ENCODE measurements at places on chromosomes 5 and 9. TPM values are rescaled to one million over a fixed set of nuclear protein-coding genes. Genes with fewer than 3 reads are reported as not detected.

Gene EIF4E1B
- total RNA-seq, result not detected

Gene ANKRD33B
- total RNA-seq, result 4.0 TPM

Gene IFNW1
- total RNA-seq, result not detected

Gene SPINK5
- total RNA-seq, result 2.0 TPM

Gene ZBTB26
- total RNA-seq, result 6.9 TPM

Gene PCDHB13
- 2.9 TPM for total RNA-seq

Gene MAPK9
- 31.1 TPM for total RNA-seq

Gene RCL1
- total RNA-seq, result 8.4 TPM

Gene FTMT
- not detected for total RNA-seq

- H3K4me3 ChIP-seq, result no peak overlapping the region
- DNase-seq, result no peak
- peaks cover 6% of the 10 kb centered on the region for H3K27me3 ChIP-seq
- no peaks in the 10 kb centered on the region for H3K36me3 ChIP-seq
- peaks cover 25% of the 10 kb centered on the region for H3K4me1 ChIP-seq
Observed at GRCh38 chr9:85421641-85422040, 320.1 kb downstream of the AGTPBP1 start.

- no peaks in the 10 kb centered on the region for H3K36me3 ChIP-seq
- H3K4me1 ChIP-seq, result peaks cover 31% of the 10 kb centered on the region
- no peak for DNase-seq
Observed at GRCh38 chr5:96090215-96090614, 128.6 kb upstream of the ELL2 start.

DNA sequence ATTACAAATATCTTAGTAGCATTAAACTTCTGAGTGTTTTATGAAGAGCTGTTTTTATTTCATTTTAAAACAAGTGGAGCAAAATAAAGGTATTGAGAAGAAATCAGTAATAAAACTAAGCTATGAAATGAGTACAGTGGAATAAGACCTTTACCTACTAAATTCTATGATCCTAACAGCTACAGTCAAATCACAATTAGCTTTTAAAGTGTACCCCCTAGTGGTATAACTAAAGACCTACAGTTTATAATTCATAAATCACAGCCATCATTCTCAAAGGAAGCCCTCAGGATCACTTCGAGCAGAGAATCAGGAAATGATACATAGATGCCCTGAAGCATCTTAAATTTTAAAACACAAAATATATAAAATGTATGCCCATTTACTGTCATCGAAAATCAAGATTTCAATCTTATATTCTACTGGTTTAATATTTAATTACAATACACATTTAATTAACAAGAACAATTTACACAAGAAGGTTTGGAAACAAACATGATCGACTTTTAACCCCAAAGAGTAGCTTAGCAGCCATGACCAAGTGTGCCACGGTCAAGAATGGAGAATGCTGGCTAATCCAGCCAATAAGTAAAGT is 12.3 kb downstream of the CCNH start:
- H3K4me1 ChIP-seq, result peaks cover 14% of the 10 kb centered on the region
- no peak overlapping the region for H3K4me3 ChIP-seq
- no peak for DNase-seq
- H3K27me3 ChIP-seq, result no peaks in the 10 kb centered on the region
- peaks cover 16% of the 10 kb centered on the region for H3K36me3 ChIP-seq

- no peaks in the 10 kb centered on the region for H3K27me3 ChIP-seq
- H3K36me3 ChIP-seq, result no peaks in the 10 kb centered on the region
- peaks cover 13% of the 10 kb centered on the region for H3K4me1 ChIP-seq
- no peak overlapping the region for H3K27ac ChIP-seq
- no peak for DNase-seq
Observed at GRCh38 chr5:135433681-135434426, 13.3 kb downstream of the DCANP1 start.

DNA sequence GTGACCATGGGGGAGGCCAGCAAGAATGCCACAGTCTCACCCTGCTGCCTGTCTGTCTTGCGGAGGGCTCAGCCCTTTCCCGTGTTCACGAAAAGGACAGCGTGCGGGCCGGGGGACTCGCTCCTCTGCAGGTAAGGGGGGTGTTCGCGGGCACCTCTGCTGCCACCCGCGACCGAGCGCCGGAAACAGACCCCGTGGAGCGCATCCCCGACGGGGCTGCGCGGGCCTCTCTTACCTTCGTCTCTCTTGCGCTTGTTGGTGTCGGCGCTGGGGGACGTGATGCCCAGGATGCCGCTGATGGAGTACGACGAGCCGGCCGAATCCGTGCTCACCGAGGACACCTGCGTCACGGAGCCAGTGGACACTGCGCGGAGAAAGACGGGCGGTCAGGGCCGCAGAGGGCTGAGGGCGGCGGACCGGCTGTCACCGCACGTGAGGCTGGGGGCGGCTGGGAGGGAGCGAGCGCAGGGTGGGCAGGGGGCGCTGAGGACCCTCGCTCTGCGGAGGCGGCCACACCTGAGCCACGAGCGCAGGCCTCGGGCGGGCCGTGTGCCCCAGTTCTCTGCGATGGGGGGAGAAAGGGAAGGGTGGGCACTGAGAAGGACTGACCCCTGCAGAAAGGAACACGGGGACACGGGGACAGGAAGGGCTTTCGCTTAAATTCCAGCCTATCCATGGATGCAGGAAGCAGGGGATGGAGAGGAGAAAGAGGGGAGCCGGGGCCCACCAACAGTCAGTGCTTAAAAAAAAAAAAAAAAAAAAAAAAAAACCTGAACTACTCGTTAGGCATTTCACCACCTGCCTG is 31.5 kb downstream of the PAX5 start:
- peaks cover 58% of the 10 kb centered on the region for H3K27me3 ChIP-seq
- no peak overlapping the region for H3K4me3 ChIP-seq
- no peaks in the 10 kb centered on the region for H3K36me3 ChIP-seq
- no peak for DNase-seq

DNA sequence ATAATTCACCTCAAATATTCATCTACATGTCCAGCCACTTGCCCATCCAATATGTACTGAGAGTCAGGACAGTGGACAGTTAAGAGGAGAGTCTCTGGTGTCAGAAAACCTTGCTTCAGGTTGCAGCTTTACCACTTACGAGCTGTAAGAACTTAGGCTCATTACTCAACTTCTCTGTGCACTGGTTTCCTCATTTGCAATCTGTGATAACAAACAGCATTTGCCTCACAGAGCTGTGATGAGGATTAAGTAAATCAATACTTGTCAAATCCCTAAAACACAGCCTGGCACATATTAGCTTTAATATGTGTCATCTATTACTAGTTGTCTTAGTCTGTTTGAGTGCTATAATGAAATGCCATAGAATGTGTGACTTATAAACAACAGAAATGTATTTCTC is 8.6 kb downstream of the GOLGA1 start:
- no peak for DNase-seq
- no peak overlapping the region for H3K27ac ChIP-seq
- no peaks in the 10 kb centered on the region for H3K27me3 ChIP-seq
- peaks cover 8% of the 10 kb centered on the region for H3K4me1 ChIP-seq
- peaks cover 21% of the 10 kb centered on the region for H3K36me3 ChIP-seq

- no peak overlapping the region for H3K4me3 ChIP-seq
- no peak overlapping the region for H3K27ac ChIP-seq
- peaks cover 2% of the 10 kb centered on the region for H3K27me3 ChIP-seq
- H3K36me3 ChIP-seq, result no peaks in the 10 kb centered on the region
- no peak for DNase-seq
Observed at GRCh38 chr5:20572614-20573013, 584.6 kb upstream of the CDH18 start.

GRCh38 chr9:103661663-103662062 is 432.4 kb upstream of the SMC2 start:
- no peak for DNase-seq
- no peaks in the 10 kb centered on the region for H3K36me3 ChIP-seq
- H3K27me3 ChIP-seq, result no peaks in the 10 kb centered on the region
- H3K4me3 ChIP-seq, result no peak overlapping the region
- no peaks in the 10 kb centered on the region for H3K4me1 ChIP-seq
- H3K27ac ChIP-seq, result no peak overlapping the region

DNA sequence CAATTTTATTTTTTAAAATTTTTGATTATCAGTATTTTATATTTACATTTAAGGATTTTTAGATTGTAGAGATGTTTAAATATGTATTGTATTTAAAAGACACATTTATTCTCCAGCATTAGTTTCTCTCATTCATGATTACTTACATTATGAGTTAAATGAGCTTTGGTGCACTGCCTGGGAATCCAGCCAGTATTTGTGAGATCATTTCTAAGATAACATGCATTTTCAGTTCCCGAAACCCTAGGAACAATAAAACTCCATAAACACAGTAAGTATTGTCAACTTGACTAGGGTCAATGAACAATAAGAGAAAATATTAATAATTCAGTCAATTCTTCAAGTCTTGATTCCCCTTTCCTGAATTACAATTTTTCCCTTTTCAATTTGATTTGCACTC is 403.3 kb downstream of the PLK2 start:
- no peak overlapping the region for H3K4me3 ChIP-seq
- H3K27ac ChIP-seq, result no peak overlapping the region
- peaks cover 6% of the 10 kb centered on the region for H3K4me1 ChIP-seq
- no peak for DNase-seq

GRCh38 chr5:24235946-24236345 is 408.8 kb downstream of the CDH10 start:
- DNase-seq, result no peak
- peaks cover 10% of the 10 kb centered on the region for H3K27me3 ChIP-seq
- no peak overlapping the region for H3K4me3 ChIP-seq
- H3K36me3 ChIP-seq, result no peaks in the 10 kb centered on the region

DNA sequence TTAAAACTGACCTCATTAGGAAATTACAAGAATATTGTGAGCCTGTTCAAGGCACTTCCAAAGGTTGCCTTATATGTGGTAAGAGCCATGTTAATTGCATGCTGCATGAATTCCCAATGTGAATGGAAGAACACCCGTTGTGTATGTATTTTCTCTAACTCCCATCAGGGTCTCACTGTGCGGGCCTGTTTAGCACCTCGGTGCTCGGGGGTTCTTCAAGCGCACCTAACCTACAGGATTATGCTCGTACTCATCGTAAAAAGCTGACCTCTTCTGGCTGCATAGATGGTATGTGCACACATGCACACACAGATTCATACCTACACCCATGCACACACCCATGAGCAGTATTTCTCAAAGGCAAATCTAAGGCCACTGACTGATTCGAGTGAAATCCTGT is 66.1 kb downstream of the PPIP5K2 start:
- no peak overlapping the region for H3K27ac ChIP-seq
- H3K4me1 ChIP-seq, result no peaks in the 10 kb centered on the region
- H3K4me3 ChIP-seq, result no peak overlapping the region
- H3K27me3 ChIP-seq, result no peaks in the 10 kb centered on the region
- no peak for DNase-seq

- H3K36me3 ChIP-seq, result no peaks in the 10 kb centered on the region
- H3K27ac ChIP-seq, result no peak overlapping the region
- H3K4me3 ChIP-seq, result no peak overlapping the region
- H3K4me1 ChIP-seq, result no peaks in the 10 kb centered on the region
Observed at GRCh38 chr9:105670775-105671174, 8.5 kb downstream of the TAL2 start.

- no peaks in the 10 kb centered on the region for H3K27me3 ChIP-seq
- peaks cover 4% of the 10 kb centered on the region for H3K4me1 ChIP-seq
Observed at GRCh38 chr5:109900911-109901627, 211.3 kb downstream of the MAN2A1 start.

GRCh38 chr5:43061352-43062075 is 21.4 kb upstream of the ANXA2R start:
- H3K27me3 ChIP-seq, result no peaks in the 10 kb centered on the region
- H3K36me3 ChIP-seq, result peaks cover 5% of the 10 kb centered on the region
- peak overlapping the region; percentile 66 for H3K27ac ChIP-seq
- no peak overlapping the region for H3K4me3 ChIP-seq
- DNase-seq, result no peak

DNA sequence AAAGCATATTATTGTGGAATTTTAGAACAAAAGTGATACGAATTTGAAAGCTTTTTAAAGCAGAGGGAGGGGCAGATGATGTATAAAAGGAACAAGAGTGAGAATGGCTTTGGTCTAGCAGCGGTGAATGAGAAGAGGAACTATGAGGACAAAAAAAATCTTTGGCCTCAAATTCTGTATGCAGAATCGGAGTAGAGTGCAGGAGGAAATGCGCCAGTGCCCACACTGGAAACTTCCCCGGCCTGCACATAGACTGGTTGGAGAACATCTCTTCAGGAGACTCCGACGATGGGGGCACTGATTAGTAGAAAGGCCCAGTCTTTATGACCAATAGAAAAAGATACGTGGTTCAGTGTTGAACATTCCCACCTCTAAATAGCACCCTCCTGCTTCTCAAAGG is 51.3 kb downstream of the SLC46A2 start:
- H3K27ac ChIP-seq, result no peak overlapping the region
- H3K27me3 ChIP-seq, result no peaks in the 10 kb centered on the region
- peaks cover 34% of the 10 kb centered on the region for H3K36me3 ChIP-seq

- H3K4me3 ChIP-seq, result no peak overlapping the region
- peaks cover 5% of the 10 kb centered on the region for H3K4me1 ChIP-seq
- peaks cover 6% of the 10 kb centered on the region for H3K27me3 ChIP-seq
- DNase-seq, result no peak
Observed at GRCh38 chr9:134264169-134264568, 62.1 kb upstream of the RXRA start.

- no peak overlapping the region for H3K4me3 ChIP-seq
- H3K27ac ChIP-seq, result peak overlapping the region; percentile 70
- H3K36me3 ChIP-seq, result peaks cover 5% of the 10 kb centered on the region
- peaks cover 52% of the 10 kb centered on the region for H3K4me1 ChIP-seq
- H3K27me3 ChIP-seq, result no peaks in the 10 kb centered on the region
Observed at GRCh38 chr5:84437673-84438315, 53.1 kb upstream of the EDIL3 start.

- peaks cover 2% of the 10 kb centered on the region for H3K4me1 ChIP-seq
- H3K36me3 ChIP-seq, result no peaks in the 10 kb centered on the region
- no peak for DNase-seq
- H3K27me3 ChIP-seq, result peaks cover 3% of the 10 kb centered on the region
Observed at GRCh38 chr5:178553517-178553916, 36.7 kb downstream of the COL23A1 start.

GRCh38 chr5:91390268-91390667 is 7.2 kb upstream of the ARRDC3 start:
- H3K4me1 ChIP-seq, result peaks cover 5% of the 10 kb centered on the region
- no peak for DNase-seq
- no peak overlapping the region for H3K4me3 ChIP-seq
- no peaks in the 10 kb centered on the region for H3K27me3 ChIP-seq
- no peaks in the 10 kb centered on the region for H3K36me3 ChIP-seq
- H3K27ac ChIP-seq, result no peak overlapping the region

DNA sequence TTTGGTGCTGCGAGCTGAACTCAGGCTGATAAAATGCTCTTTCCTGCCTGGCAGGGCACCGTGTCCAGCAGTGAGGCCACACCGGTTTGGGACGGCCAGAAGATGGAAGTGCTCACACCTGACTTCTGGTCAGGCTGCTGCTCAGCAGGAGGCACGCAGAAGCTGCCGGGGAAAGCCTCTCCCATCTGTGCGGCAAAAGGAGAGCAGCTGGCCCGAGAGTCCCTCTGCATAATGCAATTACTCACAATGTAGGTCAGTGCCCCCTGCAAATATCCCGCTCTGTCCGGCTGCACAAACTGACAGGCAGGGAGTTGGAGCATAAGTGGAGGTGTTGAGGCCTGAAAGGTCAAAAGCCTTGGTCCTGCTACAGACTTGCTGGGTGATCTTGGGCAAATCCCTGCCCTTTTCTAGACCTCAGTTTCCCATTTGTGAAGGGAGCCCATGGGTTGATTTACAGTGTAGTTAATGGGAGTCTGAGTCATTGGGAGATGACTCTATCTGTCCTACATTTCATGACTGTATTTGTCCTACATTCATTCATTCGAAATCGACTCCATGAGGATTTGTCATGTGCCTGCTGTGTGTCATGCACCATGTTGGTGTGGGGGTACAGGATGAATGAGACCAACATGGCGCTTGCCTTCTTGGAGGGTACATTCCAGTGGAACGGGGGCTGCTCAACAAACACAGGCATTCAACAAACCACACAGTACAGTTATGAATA is 61.8 kb upstream of the TBC1D2 start:
- H3K27ac ChIP-seq, result no peak overlapping the region
- H3K4me1 ChIP-seq, result no peaks in the 10 kb centered on the region
- H3K4me3 ChIP-seq, result no peak overlapping the region
- DNase-seq, result peak; percentile 59
- no peaks in the 10 kb centered on the region for H3K36me3 ChIP-seq

Measured in chondrocyte (in vitro differentiated cells).